ENCODE measurements at places on chromosomes 7 and 10. TPM values are rescaled to one million over a fixed set of nuclear protein-coding genes. Genes with fewer than 3 reads are reported as not detected.

The FAM237B gene
- total RNA-seq, result not detected

The INMT gene
- total RNA-seq, result 0.30 TPM

The TMEM225B gene
- 0.89 TPM for total RNA-seq

The SPAM1 gene
- total RNA-seq, result not detected
